ENCODE measurements at places on chromosomes 7 and 10.
A peak's percentile ranks its signal among the peaks of the same experiment; 100 is the strongest.

GRCh38 chr7:111081546-111082267 lies 9.2 kb upstream of the LRRN3 start:
- no peak for DNase-seq

DNA sequence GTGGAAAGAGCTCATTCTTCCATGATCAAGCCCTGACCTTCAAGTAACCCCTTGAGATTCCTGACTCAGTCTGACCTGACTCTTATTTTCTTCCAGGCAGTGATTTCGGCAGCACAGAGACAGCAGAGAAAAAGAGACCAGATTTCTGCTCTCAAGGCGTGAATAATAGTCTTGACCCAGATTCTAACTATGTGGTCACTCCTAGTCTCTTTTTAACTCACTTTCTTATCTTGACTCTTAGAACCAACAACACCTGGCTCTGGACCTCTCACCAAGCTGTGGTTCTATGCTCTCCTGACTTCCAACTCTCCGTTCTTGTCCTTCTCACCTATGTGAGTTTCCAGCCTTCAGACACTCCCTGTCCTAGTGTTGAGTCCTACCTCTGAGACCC lies 36.9 kb upstream of the KDM7A start:
- DNase-seq: no peak

DNA sequence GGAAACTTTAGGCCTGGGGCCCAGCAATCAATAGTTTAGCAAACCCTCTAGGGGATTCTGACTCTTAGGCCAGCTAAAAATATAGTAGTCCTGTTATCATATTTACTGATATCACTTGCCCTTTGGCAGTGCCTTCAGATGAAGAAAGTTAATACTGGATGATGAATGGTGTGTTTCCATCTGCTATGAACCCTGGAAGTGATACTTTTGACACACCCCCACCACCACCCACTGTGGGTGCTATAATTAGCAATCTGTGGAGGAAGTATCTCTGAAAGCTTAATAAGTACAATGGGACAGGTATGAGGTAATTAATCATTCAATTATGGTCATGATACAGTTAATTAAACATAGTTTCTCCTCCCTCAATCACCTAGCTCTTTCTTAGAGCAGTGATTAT lies 90.4 kb upstream of the LRRTM3 start:
- no peak for DNase-seq

DNA sequence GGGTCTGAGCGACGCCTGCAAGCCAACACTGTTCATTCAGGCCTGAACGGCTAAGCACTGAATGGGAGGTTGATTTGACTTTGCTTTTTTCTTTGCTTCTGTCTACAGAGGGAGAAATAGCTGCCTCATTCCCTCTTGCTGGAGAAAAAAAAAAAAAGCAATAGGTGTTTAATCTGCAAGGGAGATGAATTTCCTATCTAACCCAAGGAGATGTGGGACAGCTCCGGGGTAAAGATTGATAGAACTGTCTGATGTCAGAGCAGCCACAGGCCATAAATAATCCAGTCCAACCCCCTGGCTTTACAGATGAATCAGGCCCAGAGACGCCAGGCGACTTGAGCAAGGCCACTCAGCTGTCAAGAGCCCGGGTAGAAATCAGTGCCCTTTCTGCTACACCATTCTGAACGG lies 168.0 kb downstream of the ARHGAP12 start:
- no peak for DNase-seq

GRCh38 chr10:21499701-21500577 lies 25.5 kb downstream of the SKIDA1 start:
- no peak for DNase-seq

DNA sequence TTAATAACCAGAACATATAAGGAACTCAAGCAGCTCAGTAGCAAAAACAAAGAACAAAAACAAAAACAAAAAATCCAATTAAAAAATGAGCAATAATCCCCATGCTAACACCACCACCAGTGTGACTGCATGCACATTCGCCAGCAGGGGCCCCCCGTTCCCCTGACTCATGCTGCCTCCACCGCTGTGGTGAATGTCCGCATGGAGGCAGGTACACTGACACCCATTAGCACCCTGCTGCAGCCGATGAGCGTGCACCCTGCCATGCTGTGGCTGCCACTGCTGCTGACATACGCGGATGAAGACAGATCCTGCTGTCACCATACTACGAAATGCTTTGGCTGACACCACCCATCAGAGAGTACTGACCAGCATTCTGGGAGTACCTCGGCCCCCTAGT lies 321.6 kb upstream of the LRRTM3 start:
- DNase-seq: no peak

GRCh38 chr7:5500056-5500776 lies 76.6 kb upstream of the TNRC18 start:
- no peak for DNase-seq

- DNase-seq: no peak
Observed at GRCh38 chr10:14573666-14574261, 200.9 kb downstream of the FAM107B start.

DNA sequence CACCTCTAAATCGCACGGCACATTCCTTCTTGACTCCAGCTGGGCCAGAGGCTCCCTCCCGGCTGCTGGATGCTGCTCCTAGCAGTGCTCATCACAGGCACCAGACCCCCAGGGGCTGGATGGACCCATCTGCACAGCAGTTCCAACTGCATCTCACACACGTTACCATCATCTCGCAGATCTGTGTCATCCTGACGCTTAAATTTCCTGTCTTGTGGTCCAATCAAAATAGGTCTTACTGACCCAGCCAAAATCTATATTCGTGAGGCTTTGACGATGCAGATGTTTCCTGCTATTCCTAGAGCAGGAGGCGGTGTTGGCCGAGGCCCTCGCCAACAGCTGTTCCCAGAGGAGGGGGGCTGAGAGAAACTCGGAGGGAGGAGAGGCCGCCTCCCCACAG lies 108.0 kb downstream of the MKI67 start:
- DNase-seq: no peak

DNA sequence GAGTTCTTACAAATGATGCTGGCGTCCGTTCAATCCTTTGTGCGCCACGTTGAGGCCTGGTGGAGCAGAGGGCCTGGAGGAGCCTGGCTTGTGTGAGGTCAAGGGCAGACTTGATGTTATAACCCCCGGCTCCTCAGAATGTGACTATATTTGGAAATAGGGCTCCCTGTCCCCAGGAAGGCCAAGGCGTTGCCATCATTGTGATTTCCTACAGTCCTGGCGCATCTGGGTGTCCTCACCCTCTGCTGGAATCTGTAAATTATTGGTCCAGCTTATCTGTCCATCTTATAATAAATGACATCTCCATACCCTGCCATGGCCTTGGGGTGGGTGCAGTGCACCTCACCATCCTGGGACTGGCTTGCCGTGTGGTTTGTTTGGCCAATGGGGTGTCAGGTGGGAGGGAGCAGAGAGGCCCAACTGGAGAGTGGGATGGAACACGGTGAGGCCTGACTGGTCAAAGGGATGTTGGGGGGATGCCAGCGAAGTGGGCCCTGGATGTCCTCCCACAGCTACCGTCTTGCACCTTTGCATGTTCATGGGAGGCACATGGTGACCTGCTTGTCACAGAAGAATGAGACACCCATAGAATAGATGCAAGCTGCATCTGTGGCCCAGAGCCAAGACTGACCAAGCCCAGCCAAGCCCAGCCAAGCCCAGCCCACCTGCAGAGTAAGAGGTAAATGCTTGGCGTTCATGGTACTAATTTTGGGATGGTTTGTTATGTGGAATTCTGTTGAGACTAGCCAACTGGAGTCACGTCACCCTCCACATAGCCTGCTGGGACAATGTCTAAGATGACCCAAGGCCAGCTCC lies 11.1 kb upstream of the LRRC27 start:
- DNase-seq: no peak

GRCh38 chr10:44416021-44416771 lies 31.3 kb upstream of the CXCL12 start:
- DNase-seq: no peak

DNA sequence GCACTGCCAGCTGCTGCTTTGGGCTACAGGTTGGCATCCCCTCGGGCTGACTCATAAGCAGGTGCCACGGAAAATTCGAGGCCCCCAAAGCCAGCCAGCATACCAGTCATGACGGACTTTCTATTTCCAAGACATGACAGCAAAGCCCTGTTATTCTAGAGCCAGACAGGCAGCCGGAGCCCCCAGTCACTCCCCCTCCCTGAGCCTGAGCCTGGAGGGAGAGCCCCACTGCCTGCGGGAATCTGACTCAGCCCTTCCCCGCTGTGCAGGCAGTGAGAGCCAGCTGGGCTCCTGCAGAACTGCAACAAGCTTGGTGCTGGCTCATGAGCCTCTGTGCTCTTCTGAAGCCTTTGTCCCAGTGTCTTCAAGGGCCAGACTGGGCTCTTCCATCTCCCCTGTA lies 15.8 kb downstream of the BTBD16 start:
- DNase-seq: peak; percentile 51

DNA sequence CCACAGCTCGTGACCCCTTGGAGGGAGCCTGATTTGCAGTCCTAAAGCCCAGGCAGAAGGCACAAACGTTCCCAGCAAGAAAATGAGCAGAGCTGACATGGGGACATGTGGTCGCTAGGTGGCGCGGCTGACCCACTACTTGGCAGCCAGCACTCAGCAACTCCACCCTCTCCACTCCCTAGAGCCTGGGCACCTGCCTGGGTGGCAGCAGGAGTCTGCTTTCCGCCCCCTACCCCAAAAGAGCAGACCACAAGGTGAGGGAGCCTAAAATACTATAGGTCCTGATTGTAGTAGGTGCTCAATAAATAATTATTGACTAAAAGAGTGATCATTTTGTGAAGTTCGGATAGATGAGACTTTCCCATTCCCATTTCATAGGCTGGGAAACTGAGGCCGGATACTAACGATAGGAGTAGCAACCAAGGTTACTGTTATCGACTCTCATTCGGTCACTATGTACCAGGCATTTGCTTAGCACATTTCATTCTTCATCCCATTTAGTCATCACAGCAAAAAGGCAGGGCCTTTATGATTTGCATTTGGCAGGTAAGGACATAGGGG lies 57.4 kb downstream of the NEUROG3 start:
- peak; percentile 9 for DNase-seq

DNA sequence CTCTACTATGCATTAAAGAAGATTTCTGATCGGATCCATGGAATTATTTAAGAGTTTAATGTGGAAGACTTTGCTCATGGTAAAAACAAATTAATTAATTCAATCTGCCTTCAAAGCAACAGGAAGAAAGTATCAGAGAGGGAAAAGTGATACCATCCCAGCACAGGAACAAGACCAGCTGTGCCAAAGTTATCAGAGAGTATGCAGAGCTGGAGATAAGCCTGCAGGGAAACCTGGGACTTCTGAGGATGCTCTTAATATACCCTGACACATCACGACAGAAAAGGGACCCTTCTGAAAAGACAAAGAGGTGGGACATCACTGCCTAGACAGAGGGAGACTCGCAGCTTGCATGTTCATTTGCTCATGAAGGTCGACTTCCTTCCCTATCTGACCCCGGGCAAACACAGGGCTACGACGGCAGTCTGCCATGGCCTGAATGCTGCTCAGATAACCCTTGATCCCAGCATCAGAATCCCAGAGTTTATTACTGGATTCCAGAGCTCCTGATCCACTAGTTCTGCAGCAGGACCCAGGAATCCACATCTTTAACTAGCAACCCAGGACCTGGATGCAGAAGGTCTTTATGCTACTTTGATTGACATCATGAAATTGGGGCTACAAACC lies 29.5 kb downstream of the FAM171A1 start:
- DNase-seq: no peak

DNA sequence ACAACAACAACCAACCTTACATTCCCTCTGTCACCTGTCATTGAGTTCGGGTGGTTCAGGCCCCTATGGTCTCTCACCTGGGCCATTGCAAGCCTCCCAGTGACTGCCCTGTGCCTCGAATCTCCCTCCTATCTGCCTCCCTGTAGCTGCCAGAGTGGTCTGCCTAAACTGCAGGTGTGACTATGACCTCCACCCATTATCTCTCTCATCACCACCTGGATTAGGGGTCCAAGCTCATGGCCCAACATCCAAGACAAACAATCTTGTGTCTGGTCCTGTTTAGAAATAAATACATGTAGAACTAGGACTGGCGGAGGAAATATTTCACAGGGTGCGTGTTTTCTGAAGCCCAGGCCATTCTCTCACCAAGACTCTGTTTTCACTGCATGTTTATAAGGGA lies 146.6 kb downstream of the HERPUD2 start:
- no peak for DNase-seq

DNA sequence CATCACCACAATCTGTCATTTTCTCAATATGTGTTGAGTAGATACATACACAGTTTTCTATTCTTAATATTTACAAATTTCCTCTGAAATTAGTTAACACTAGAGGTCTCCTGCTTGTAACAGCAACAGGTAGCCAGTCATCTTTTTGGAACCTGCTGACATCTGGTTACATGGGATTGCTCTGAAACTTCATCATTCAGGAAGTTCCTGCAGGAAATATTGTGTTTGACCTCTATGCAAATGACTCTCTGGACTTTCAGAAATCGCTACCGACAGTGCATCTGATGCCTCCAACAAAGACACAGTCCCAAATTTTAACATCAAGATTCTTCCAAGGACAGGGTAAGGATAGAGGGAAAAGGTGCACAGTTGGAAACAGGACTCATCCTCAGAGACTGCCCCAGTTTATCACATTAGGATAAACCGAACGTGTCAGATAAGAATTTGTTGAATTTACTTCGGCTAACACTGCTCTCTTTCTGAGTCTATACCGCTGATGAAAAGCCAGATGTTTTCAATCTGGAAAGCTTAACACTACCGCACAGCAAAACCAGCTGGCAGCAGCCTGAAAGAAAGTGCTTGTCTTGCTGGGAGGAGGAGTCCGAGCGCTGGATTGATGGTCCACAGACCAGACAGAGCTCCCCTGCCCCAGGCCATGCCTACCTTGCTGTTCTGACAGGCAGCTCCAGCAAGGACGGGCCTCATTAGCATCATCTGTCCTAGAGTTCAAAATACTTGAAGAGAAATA lies 633.4 kb downstream of the PARD3 start:
- no peak for DNase-seq

DNA sequence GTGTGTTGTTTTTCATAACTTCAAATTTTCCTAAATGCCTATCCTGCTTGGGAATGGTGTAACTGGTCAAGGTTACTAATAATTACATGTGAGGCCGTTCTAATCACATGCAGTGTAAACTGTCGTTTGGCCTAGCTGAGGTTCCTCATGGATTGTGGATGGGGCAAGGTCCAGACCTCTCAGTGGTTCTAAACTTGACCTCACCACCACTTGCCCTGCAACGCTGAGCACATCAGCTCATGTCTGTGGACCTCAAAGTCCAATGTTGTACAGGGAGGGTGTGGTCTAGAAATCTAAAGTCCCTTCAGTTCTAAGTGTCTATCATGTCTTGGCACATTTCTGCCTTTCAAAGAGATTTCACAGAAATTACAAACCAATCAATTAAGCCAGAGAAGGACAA lies 15.6 kb downstream of the RBP3 start:
- DNase-seq: no peak

Measured in skeletal muscle cell (primary cell).